ENCODE measurements at places on chromosomes 6 and 20.

GRCh38 chr20:11247046-11248010 lies 573.5 kb upstream of the JAG1 start:
- DNase-seq: no peak

GRCh38 chr6:163533443-163533842 lies 118.9 kb downstream of the QKI start:
- DNase-seq: no peak

DNA sequence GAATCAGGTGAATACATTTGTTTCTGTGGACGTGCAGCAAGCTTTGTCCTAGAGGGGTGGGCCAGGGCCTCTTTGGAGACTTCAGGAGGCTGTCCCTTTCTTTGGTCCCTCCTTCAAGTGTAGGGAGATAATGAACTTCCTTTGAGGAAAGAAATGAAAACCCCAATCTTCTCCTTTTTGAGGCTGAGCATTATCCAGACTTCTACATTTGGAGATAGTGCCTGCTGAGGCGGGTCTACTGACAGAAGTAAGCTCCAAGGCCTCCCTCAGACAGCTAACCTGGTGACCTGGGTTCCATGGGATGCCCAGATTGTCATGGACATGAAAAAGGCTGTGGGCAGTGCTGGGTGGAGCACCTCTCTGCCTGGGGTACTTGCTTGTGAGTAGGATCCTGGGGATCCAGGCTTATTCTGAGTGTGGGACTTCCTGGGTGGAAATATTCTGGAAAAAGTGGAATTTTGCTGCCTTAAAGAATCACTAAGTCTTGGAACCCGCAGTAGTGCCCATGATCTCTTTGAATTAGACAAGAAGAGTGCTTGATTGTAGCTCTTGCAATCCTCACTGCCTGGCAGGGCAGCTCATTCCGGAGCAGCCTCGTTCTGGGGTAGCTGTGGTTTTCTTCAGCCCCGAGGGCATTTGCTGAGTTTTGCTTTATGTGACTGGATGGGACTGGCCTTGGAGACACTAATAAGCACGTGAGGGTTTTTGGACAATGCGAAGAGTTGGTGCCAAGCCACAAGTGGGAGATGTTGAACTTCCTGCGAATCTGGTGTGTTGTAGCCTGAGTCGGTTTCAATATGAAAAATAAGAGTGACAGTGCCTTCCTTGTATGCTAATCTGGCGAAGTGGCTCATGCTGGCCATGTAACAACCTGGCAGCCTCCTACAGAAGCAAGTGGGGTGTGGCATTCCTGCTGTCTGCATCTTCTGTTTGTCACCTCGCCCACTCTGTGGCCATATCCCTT lies 28.1 kb downstream of the SNRNP48 start:
- no peak for DNase-seq

- DNase-seq: no peak
Observed at GRCh38 chr6:79296211-79296610, 61.7 kb upstream of the HMGN3 start.

DNA sequence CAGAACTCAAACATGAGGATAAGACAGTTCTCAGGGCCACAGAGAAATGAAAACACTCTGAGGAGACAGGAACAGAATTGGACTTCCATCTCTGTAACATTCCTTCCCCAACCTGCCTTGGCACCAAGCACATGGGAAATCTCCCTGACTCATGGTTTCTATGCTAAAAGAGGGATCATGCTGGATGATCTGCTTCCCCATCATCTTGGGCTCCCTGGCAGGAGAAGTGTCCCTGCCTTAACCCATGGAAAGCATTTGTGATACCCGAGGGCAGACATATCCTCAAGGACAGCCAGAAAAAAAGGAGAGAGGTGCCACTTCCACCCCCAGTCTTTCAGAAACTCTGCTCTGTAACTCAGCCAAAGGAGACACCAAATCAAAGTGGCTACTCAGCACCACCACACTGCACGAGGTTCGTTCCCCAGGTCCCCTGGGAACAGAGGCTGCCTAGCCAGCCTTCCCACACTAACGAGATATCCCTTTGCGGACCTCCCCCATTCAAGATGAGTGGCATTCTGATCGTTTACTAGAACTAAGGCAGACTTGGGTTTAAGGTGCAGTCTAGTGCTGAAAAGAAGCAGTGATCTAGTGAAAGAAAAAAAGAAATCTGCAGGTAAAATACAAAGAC lies 34.8 kb downstream of the BLOC1S5 start:
- DNase-seq: no peak

- no peak for DNase-seq
Observed at GRCh38 chr6:13372076-13372475, 43.7 kb upstream of the TBC1D7 start.

DNA sequence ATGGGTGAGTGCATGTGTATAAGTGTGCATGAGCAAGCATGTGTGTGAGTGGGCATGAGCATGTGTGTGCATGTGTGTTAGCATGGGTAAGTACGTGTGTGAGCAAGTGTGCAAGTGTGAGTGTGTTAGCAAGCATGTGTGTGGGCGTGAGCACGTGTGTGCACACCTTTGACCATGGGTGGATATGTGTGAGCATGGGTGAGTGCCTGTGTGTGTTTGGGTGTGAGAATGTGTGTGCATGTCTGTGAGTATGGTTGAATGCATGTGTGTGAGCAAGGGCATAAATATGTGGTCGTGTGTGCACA lies 84.6 kb downstream of the DLL1 start:
- no peak for DNase-seq

GRCh38 chr6:2589171-2589661 lies 161.5 kb downstream of the MYLK4 start:
- no peak for DNase-seq

GRCh38 chr6:142816031-142816430 lies 128.9 kb downstream of the HIVEP2 start:
- no peak for DNase-seq

DNA sequence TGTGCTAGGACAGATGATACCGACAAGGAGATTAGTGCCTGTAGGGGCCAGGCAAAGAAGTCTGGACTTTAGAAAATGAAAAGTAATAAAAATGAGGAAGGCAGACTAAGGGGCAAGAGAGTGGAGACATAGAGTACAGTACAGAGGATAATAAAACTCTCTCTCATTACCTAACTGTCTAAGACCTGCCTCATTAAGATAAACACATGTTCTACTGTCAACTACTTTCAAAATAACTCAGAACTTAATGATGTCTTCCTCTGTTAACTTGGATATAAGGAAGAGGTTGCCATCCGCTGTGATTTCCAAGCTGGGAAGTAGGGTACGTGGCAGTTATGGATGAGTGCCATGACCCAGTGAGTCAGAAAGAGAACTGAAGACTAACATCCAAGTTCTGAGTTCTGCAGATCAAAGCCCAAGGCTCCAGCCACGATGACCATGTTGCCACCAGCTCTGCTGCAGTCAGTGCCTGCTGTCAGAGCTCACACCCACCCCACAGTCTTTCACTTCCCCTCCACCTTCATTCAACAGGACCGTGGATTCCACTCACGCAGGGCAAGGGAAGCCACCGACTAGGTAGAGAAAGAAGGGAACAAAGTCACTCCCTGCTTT lies 81.8 kb downstream of the KIF16B start:
- no peak for DNase-seq

DNA sequence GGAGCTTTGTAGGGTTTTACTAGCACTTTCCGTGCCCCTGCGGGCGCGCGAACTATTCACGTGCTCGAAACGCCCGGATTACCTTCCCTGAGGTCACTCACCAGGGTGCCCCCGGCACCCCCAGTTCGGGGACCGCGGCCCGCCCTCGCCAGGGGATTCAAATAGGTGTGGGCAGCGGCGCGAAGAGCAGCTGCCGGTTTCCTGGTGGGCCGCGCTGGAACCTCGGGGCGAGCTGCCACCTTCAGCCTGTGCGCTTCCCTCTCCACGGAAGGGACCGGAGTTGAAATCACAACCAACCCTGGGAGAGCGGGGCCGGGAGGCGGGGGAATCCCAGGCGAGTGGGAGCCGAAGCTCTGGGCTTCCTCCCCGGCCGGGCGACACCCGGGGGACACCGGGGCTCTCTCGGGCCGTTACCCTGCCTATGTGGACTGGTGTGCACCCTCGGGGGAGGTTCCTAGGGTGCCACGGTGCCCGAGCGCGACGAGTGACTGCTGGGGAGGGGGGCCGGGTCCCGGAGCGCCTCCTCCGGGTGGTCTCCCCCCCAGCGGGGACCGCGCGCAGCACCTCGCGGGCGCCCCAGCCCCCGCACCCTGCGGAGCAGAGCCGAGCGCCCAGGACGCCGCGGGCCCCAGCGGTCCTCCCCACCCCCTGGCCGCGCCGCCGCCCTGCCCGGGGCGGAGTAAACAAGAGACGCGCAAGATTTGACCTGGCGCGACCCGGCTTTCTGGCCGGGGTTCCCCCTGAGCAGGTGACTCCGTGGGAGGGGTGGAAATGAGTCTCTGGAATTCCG lies 2.1 kb upstream of the HIVEP2 start:
- peak; percentile 91 for DNase-seq

GRCh38 chr6:152248980-152249379 lies 388.2 kb downstream of the SYNE1 start:
- no peak for DNase-seq

- DNase-seq: no peak
Observed at GRCh38 chr20:43442282-43442880, 15.3 kb upstream of the SRSF6 start.

DNA sequence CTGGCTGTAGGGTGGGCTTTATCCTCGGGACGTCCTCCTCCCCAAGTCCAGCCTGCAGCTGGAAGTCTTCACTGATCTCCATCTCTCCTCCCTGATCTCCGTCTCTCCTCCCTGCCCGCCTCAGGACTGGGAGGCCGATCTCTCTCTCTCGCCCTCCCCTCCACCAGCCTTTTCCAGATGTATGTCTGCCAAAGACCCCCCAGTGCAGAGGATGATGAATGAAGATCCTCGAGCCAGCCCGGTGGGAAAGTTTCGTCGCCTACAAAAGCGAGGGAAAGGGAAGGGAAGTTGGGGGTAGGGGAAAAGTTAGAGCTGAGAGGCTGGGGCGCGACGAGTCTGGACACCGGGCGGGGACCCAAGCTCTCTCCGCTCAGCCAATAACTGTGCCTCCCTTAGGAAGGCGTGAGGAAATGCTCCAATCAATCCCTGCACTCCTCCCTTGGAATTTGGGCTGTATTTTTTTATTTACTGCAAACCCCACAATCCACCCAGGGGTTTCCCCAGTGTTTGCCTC lies 595 bp upstream of the SRF start:
- DNase-seq: no peak

- no peak for DNase-seq
Observed at GRCh38 chr6:11754625-11755271, 23.9 kb downstream of the ADTRP start.

DNA sequence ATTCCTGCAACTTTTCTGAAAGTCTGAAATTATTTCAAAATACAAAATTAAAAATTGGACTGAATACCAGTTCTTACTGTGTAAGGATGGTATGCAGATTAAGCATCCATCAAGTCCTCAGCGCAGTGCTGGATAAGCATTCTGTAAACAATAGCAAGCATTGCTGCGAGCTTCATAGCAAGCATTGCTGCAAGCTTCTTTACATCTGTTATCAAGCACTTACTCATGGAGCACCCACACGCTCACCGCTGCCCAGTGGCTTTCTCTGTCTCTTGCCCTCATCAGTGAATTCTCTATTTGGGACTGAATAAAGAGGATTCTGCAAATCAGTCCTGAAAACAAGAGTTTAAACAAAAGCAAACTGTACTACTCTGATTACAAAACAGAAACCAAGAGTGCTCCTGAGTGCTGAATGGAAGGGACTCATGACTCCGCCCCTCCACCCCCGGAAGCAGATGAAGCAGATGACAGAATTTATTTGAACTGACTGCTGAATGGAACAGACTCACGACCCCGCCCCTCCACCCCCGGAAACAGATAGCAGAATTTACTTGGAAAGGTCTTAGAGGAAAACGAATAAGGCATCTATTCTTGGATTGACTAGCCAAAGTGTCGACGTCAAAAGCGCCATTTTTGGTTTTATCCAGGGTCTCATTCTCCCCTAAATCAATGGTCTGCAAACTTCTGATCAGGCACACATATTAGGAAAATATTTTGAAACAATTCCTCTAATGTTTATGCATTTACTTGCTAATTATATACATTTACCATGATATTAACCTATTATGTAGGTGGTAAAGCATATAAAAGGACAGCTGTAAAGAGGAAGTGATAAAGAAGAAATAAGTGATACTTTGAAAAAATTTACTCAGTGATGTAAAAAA lies 22.1 kb upstream of the EYA2 start:
- DNase-seq: no peak

DNA sequence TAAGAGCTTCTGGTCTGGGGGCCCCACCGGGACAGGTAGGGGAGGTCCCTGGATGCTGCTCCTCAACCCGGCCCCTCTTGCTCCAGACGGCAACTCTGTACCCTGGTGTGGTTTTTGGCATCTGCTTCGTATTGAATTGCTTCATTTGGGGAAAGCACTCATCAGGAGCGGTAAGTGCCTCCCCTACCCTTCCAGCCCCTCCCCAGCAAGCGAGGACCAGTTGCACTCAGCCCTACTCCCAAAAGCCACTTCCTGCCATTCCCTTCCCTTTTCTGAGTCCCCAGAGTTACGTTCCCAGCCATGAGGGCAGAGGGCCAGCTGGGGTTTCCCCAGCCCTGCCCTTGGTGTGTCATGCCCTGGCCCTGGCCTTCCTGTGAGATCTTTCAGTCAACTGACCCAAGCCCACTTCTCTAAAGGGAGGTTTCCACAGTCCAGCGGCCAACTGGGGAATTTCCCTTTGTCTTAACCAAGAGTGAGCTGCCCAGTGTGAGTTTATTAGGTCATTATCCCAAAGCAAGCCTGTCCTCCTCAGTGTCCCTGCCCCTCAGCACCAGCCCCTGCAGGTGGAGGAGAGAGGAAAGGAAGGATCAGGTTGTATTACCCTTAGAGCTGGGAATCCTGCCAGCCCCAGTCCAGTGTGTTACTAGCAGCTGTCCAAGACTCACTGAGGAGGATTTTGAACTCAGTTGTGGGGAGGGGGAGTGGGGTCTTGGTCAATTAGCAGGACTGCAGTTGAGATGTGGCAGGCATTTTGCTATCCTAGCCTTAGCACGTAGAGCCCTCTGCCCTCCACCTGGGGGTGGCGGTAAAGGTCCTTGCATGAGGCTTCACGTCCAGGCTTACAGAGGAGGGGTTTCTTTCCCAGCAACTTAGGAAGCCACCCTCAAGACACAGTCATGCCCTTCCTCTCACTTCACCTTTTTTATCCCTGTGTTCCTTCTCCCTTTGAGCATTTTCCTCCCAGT lies 45.8 kb downstream of the TM9SF4 start:
- DNase-seq: peak; percentile 49

GRCh38 chr6:11923621-11924020 lies 88.5 kb upstream of the HIVEP1 start:
- DNase-seq: no peak

- no peak for DNase-seq
Observed at GRCh38 chr6:4892785-4893485, 110.9 kb downstream of the RPP40 start.

DNA sequence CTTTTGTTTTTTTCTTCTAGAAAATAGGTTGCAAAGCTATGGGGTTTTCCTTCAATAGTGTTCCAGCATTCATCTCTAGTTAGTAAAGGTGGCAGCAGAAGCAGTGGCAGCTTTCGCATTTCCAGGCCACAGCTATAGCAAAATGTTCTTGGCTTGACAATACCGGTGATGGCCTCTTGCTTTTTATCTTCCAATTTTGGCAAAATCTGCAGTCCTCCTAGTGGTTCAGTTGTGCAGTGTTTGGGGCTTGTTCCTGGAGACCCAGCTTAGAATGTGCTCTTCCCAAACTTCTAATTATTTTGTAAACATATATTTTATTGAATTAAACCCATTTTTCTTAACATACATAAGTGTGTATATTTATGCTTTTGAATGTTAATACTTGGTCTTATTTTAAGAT lies 370.6 kb upstream of the MAN1A1 start:
- no peak for DNase-seq

GRCh38 chr6:29619578-29620160 lies 13.3 kb downstream of the GABBR1 start:
- DNase-seq: no peak

- no peak for DNase-seq
Observed at GRCh38 chr20:24118034-24118433, 129.5 kb upstream of the GGTLC1 start.

- DNase-seq: peak; percentile 73
Observed at GRCh38 chr6:33029328-33030184, 20.2 kb upstream of the HLA-DOA start.

Measured in GM20000 (cell line).